Gastroesophageal sphincter (tissue), 4 donors: ENCODE measurements at places on chromosomes 7 and 10.

- no peak for ATAC-seq
These were observed 16.3 kb downstream of the MINDY4 start for GRCh38 chr7:30787486-30787885.

GRCh38 chr7:135375908-135376699 is 133.8 kb downstream of the CNOT4 start:
- ATAC-seq = no peak

DNA sequence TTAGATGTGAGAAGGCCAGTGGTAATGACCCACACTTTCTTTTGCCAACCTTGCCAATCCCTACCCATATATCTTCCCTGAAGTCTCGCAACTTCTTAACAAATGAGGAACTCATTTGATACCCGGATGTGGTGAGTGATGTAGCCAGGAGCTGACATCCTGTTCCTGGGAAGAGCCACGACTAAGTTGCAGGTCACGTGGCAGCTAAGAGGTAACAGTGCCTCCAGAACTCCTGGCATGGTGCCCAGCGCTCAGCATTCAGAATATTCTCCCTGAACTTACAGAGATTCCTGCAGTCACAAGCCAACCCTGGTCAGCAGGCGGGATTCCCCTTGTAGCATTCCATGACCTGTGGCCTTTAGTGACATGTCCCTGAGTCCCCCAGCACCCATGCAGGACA is 282.5 kb downstream of the GALNT17 start:
- ATAC-seq = no peak

- peak; percentile 68 for ATAC-seq
These were observed 125.8 kb downstream of the DOCK4 start for GRCh38 chr7:112080441-112080840.

DNA sequence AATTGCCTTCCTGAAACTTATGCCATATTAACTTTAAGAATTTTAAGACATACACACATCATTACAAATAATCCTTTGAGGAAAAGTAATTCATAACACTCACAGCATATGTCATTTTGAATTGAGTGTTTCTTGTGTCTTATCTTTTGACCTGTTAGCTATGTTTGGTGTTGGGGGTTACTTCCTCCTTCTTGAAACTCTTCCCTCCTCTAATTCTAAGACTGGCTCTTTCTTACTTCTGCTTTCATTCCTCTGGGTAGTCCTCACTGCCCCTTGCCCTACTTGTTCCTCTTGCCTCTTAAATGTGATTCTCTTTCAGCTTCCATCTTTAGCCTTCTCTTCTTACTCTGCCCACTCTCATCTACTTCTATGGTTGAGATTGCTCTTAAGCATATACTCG is 28.3 kb upstream of the PIP4K2A start:
- ATAC-seq = no peak

GRCh38 chr7:2151801-2152612 is 80.7 kb downstream of the MAD1L1 start:
- ATAC-seq = no peak

DNA sequence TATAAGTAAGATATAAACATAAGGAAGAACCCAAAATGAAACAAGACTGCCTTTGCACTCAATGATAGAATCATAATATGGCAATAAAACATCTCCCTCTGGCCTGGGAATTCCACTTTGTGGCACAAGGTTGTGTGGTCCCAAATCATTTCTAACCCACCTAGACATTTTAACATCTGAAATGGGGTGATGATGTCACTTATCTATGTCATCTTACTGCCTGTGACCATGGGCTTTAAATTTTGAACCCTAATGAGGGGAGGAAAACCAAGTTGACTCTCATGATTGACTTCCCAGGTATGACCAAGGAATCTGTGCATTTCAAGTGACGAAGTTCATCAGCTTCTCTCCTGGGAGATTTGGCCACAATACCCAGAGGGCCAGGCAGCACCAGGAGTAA is 24.5 kb upstream of the ACSM6 start:
- no peak for ATAC-seq

- ATAC-seq = no peak
These were observed 81.6 kb downstream of the CYP51A1 start for GRCh38 chr7:92052684-92053083.

- ATAC-seq = no peak
These were observed 83.8 kb upstream of the NRP1 start for GRCh38 chr10:33418301-33418700.

DNA sequence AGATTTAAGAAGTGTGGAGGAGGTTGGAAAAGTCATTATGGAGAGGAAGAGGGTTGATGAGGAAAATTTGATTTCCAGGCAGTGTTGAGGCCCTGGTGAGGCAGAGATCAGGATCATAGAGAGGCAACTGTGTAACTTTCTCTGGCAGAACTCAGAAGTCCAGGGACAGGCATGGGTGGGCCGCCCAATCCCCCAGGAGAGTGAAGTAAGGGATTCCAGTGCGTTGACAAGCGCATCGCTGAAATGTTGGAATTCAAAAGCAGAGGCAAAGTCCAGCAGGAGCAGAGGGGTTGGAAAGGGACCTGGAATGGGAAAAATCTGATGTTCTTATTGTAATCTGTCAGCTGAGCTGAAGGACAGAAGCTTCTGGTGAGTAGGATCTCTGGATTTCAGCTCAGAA is 207.3 kb downstream of the FAM107B start:
- peak; percentile 57 for ATAC-seq

DNA sequence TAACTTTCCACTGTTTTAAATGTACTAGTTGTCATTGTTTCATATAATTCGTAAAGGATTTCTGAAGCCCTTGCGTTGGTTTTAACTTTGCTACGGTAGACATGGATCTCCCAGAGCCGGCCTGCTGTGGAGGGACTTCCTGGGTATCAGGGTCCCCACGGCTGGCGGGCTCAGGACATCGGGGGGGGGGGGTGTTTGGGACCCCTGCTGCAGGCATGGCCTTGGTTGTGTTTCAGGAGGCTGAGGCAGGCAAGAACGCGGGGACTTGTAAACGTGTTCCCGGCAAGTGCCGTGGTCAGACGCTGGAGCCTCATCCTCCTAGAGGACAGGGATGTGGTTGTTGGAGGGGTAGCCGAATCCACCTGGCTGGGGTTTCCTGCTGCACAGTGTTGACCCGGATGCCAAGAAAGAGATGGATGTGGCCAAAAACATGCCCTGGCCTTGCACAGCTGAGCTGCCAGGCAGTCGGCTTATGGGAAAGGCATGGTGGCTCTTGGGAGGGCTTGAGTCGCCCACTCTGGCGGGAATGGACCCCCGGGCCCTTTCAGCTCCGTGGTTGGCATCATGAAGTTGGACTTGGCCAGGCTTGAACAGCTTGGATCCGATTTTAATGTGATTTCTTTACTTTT is 21.4 kb upstream of the CHST12 start:
- no peak for ATAC-seq

DNA sequence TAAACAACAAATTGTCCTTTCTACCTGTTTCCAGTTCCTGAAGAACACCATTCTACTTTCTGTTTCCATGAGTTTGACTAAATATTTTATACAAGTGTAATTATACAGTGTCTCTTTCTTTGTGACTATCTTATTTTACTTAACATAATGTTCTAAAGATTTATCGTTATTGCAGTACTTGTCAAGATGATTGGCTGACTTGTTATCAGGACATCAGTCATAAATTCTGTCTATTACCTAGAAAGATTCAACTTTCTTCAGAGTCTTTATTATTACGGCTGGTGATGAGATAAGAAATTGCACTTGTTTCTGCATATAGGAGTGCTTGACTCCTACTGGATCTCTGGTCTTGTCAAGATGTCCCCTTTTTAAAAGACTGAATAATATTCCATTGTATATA is 93.9 kb upstream of the ZNF92 start:
- ATAC-seq = no peak

GRCh38 chr10:71367271-71367670 is 29.4 kb upstream of the CDH23 start:
- ATAC-seq = no peak

DNA sequence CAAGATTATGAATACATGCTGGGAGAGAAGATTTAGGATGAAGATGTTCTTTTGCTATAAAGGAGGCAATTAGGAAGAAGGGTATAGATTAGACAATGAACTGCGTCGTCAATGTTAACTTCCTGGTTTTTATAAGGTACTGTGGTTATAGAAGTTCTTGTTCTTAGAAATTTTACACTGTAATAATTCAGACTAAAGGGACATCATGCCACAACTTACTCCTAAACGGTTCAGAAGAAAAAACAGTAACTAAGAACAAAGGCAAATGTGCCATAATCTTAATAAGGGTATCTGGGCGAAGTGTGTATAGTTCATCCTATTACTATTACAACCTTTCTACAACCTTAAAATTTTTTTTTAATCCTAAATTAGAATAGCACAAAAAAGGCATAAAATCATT is 31.3 kb upstream of the DDC start:
- ATAC-seq = no peak

DNA sequence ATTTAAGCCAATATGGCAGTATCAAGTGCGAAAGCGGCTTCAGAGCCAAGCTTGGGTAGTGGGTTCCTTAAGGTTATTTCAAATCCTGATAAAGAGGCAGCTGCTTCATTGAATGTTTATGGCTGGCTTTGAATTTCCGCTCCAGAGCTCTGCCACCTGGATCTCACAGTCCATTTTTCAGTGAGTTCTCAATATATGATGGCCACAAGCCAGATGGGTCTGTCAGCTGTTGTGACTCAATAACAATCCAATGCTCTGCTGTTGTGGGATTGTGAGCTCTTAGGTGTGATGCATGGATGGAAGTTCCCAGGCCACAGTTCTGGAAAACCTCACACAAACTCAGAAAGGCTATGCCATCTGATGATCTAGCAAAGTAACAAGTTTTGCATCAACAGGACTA is 743.8 kb upstream of the LRRN3 start:
- no peak for ATAC-seq

DNA sequence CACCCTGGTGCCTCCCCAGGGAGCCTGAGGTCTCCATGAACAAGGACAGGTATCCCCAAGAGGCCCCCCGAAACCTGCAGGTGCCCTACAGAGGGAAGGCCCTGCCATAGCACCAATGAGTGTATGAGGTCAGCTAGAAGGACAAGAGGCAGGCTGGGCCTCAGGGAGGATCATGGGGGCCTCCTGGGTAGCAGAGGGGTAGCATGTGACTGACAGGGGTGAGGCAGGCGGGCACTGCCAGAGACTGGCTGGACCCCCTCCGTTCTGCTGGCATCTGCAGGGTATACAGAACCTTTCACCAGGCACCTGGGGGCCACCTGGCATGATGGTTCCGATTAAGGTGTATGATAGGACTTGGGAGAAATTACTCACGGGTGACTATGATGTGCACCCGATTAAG is 79.2 kb upstream of the KCTD7 start:
- ATAC-seq = no peak

- no peak for ATAC-seq
These were observed 115.5 kb upstream of the DKK1 start for GRCh38 chr10:52198540-52198939.

- ATAC-seq = no peak
These were observed 33.9 kb upstream of the ZNF273 start for GRCh38 chr7:64869121-64869725.

- no peak for ATAC-seq
These were observed 78.6 kb downstream of the LCOR start for GRCh38 chr10:96910488-96911395.

- ATAC-seq = no peak
These were observed 128.8 kb downstream of the PTPN20 start for GRCh38 chr10:47040041-47040491.

- ATAC-seq = no peak
These were observed 74.1 kb upstream of the DUSP5 start for GRCh38 chr10:110423650-110424049.

GRCh38 chr7:35747611-35748010 is 52.7 kb upstream of the HERPUD2 start:
- ATAC-seq = no peak

DNA sequence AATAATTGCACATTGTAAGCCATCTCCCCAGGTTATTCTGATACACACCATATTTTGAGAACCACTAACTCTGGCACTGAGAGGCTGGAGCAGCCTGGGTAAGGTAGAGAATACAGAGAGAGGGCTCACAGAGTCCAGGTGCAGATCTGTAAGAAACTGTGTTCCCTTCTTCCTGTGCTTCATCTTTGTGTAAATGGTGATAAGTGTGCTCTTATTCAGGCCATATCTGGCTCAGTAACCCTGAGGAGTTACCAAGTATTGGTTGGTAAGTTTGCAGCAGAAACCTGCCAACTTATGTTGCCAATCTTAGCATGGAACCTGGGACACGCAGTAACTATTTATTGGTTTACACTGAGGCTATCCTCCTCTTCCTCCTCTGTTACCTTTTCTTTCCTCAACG is 16.2 kb upstream of the ICA1 start:
- ATAC-seq = no peak

GRCh38 chr7:57328457-57328856 is 121.5 kb upstream of the ZNF716 start:
- no peak for ATAC-seq

DNA sequence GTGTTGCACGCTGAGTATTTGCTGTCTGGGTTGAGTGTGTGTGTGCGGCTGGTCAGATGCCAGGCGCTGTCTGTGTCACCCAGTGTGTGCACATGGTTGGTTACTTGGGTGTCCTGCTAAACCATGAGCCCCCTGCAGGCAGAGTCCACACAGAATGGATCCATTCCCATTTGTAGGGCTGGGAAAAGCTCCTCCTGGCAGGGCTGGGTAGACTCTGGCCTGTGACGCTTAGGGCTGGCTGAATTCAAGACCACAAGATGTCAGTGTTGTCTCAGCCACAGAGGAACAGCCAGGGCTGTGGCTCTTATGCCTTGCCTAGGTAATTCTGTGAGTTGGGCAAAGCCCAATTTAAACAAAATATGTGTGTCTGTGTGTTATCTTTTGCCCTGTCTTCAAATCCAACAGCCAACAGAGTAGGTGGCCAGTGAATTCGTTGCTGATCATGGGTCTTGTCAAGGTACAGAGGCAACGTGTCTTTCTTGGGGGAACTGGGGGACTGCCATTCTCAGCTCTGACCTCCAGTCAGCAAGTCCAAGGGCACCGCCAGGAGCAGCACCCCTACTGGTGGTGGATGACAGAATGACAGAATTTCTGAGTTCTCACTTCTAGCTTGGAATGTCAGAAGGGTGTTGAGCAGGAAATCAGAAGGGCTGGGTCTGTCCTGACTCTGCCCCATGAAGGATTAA is 285.1 kb downstream of the CCSER2 start:
- no peak for ATAC-seq

DNA sequence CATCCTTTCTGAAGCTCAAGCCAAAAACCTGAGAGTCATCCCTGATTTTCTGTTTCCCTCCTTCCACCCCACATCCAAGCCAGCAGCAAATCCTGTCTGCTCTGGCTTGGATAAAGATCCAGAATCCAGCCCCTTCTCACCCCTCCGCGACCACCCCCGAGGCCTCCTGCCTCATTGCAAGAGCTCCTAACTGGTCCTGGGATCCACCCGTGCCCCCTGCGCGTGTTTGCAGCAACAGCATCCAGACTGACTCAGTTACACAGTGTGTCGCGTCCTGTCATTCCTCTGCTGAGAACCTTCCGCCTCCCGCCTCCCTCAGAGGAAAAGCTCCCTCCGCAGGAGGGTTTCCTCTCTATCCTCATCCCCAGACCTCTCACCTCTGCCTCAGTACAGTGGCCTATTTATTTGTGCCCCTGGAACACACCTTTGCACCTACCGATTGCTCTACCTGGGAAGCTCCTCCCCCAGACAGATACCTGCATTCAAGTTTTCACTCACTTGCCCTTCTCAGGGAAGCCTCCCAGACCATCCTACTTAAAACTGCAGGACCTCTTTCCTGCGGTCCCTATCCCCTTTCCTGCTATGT is 21.6 kb upstream of the GRID1 start:
- ATAC-seq = no peak
